Epithelial cell of esophagus (primary cell): ENCODE measurements at places on chromosomes 6 and 20.
A peak's percentile ranks its signal among the peaks of the same experiment; 100 is the strongest.

GRCh38 chr20:22455259-22455658, 129.1 kb downstream of the FOXA2 start:
- DNase-seq = no peak

DNA sequence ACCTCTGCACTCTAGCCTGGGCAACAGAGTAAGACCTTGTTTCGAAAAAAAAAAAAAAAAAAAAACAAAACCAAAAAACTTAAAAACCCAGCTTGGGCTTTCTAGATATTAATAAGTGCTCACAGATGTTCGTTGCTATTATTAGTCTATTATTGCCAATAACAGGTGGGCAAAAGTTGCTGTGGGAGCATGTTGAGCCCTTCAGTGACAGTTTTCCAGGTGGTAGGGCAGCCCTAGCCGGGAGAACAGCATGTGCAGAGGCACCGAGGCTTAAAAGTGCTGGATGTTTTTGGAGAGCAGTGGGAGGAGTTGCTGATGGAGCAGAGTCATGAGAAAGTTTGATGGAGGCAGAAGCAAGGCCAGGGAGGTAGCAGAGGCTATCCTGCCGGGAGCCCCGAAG, 4.4 kb downstream of the PPP1R16B start:
- DNase-seq = no peak

- DNase-seq = peak; percentile 72
Measured at GRCh38 chr20:1820138-1821079, 74.8 kb upstream of the SIRPA start.

DNA sequence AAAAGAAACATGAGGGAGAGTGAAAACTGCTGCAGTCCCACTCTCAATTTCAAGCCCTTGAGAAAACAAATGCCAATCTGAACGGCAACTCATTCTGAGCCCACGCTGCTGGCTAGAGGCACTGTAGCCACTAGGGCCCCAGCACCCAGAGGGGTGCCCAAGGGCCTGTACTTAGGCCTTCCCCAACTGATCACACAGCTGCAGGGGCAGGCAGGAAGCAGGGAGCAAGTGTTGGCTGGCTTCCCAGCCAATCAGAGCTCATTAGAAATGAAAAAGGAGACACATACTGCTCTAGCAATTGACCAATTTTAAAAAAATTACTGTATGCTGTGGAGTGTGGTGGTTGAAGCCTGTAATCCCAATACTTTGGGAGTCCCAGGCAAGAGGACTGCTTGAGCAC, 3.7 kb upstream of the BEND3 start:
- DNase-seq = no peak

DNA sequence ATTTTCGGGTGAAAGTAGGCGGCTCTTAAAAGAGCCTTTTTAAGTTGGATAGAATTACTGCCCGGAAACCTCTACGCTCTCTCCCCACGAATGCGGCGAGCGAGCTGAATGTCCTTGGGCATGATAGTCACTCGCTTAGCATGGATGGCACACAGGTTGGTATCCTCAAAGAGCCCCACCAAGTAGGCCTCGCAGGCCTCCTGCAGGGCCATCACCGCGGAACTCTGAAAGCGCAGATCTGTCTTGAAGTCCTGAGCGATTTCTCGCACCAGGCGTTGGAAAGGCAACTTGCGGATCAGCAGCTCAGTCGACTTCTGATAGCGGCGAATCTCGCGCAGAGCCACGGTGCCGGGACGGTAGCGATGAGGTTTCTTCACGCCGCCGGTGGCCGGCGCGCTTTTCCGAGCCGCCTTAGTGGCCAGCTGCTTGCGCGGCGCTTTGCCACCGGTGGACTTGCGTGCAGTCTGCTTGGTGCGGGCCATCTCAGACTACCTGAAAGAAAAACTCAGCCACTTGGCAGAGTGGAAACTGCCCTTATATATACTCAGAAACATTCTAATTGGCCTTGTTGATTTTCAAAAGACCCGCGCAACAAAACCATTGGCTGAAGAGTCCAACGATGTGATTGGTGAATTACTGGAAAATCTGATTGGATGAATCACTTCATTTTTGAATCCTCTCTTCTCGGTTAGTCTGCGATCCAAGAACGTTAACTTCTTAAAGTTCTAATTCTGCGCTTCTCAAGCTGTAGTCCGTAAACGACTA, 93.9 kb upstream of the BTN3A2 start:
- DNase-seq = peak; percentile 89

DNA sequence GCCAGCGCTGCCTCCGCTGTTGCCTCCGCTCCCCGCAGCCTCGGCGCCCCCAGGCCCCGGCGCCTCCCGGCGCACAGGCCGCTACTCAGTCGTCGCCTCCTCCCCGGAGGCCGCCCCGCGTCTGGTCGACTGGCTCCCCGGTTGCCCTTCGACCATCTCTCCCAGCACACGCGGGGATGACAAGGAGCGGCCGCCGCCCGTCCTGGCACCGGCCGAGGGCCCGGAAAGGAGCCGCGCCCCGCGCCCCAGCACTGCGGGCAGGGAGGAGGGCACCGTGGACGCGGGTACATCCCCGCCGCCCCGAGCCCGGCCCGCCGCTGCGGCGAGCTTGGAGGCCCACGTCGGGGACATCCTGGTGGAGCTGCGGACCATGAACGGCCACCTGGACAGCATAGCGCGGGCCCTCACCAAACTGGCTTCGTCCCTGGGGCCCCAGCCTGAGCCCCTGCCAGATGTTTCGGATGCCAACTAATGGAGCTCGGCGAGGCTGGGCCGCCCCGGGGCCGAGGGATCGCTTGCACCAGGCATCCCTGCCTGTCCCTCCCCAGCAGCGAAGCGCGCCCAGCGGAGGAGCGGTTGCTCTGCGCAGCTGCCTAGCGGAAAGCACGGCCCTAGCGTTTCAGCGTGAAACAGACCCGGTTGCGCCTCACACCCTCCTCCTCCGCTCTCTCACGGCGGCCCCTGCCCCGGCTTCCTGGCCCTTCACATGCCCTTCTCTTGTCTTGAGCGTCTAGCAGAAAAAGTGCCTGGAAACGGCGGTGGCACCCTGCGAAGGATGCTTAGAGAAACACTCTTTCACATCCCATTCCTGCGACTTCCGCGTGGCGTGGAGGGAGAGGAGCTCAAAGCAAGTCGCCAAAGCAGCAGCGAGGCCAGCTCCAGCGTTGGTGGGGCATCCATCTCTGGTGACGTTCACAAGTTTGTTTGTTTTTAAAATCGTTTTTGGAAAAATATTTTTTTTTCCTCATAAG, 285.8 kb upstream of the SUPT3H start:
- DNase-seq = no peak

DNA sequence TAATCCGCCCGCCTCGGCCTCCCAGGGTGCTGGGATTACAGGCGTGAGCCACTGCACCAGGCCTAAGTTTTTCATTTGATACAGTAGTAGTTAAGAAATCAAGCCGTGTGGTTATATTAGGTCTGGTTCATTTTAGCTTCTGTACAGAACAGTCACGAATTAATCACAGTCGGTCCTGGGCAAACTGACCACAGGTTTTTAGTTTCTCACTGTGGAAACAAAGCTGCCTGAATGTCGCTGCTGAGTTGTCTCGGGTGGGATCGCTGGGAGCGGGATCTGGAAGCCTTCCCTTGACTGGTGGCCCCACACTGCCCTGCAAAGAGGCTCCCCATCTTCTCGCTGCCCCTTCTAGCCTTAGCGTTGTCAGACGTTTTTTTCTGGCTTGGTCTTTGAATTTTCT, 18.6 kb downstream of the UCKL1 start:
- DNase-seq = no peak

GRCh38 chr6:100465701-100466409, 1.1 kb upstream of the SIM1 start:
- DNase-seq = no peak

DNA sequence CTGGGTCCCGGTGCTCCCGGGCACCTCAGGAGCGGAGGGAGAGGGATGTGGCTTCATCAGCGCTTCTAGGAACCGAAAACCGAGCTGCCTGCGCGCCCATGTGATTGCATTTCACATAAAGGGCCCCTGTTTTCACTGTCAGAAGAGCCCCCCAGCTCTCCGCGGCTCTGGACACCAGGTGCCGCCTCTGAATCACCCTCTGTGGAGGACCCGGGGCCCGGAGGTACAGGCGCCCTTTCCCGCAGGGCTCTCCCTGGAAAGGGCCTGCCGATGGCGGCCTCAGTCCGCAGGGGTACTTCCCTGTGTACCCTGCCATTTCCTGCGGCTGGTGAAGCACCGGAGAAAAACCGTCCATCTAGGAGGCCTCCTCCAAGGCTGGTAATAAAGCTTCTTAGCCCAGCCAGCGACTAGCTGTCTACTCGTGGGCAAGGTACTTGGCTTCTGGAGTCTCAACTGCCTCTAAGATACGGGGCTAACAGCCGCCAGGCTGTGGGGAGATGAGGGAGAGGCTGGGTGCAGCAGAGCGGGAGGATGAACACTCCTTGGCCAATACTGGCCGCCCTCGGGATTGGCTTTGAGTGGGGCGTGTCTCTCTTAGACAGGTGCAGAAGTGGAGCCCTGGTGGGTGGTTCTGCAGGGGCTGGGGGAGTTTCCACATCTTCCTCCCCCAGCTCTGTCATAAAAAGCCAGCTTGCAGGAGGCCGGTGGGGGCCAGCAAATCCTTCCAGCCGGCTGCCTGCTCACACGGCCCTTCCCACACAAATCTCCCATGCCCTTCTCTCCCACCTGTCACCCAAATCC, 1.6 kb downstream of the PPP1R16B start:
- no peak for DNase-seq

GRCh38 chr20:9025643-9026042, 43.2 kb upstream of the PLCB4 start:
- DNase-seq = peak; percentile 76

GRCh38 chr6:106476331-106477105, 116.0 kb downstream of the CRYBG1 start:
- DNase-seq = peak; percentile 90

DNA sequence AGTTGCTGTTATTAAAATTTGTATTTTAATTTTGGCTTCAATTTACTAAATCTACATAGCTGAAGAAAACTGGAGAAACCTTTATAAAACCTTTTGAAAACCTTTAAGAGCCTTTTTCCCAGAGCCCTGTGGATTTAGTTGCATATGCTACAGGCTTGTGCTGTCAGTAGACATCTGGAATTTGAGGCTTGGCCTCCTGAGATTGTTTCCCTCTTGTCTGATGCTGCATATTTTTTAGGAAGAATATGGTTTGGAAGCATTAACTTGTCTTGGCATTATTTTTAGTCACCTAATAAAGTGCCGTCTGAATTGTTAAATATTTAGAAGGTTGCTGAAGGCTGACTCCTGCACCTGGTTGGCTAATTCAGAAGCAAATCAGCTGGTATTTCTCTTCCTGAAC, 369.4 kb downstream of the UTRN start:
- DNase-seq = no peak

- DNase-seq = no peak
Measured at GRCh38 chr20:38671186-38671585, 53.1 kb upstream of the SLC32A1 start.

DNA sequence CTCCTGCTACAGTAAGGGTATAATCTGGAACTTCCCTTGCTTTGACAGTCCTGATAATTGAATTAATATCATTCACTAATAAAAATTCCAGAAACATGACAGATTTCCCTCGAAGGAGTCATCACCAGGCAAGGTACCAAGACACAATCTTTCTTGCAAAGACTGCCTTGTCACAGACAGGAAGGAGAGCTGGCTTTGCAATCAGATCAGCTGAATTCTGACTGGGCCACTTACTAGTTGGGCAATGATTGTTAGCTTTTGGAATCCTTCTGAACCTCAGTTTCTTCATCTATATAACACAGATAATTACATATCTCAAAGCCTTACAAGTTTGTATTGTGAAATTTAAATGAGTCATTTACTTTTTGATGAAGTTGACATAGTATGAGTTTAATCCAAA, 344.2 kb downstream of the RFPL4B start:
- peak; percentile 86 for DNase-seq

DNA sequence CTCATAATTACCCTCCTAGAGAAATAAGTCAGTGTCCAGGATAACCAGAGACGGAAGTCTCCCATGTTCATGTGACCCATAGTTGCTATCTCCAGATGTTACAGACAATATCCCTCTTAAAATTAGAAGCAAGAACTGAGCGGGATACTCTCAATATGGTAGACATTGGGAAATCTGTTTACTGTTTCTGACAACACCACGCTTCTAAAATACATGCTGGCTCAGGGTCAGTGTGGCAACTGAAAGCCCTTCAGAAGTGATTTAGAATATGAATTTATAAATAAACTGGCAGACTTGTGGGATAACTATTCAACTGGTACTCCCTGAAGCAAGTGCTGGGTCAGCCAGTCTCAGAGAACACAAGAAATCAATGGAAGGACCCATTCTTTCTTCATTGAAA, 108.6 kb downstream of the TASP1 start:
- DNase-seq = no peak
